Cortex of kidney (tissue), 1 donor: ENCODE measurements at places on chromosomes 3 and 15.

- no peak for DNase-seq
These were observed 87.0 kb downstream of the SV2B start for GRCh38 chr15:91186904-91187656.

GRCh38 chr15:33032053-33032452, 162.5 kb downstream of the FMN1 start:
- no peak for DNase-seq

- no peak for DNase-seq
These were observed 8.6 kb downstream of the PARP9 start for GRCh38 chr3:122555275-122556071.

DNA sequence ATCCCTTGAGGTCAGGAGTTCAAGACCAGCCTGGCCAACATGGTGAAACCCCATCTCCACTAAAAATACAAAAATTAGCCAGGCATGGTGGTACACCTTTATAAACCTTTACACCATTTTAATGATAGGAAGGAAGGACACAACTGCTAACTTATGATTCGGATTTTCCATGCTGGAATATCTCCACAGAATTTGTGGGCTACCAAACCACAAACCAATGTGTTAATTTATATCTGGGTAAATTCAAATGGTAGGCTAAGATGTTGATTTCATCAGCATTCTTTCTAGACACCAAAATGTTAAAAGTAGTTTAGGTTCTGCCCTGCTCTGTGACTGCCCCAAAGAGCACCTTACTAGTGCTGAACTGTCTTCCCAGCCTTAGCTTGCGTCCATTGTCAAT, 72.8 kb downstream of the POLQ start:
- DNase-seq, result no peak

GRCh38 chr3:98070840-98071239, 16.1 kb upstream of the OR5AC2 start:
- DNase-seq, result no peak
